ENCODE measurements at places on chromosomes 12 and 14.

DNA sequence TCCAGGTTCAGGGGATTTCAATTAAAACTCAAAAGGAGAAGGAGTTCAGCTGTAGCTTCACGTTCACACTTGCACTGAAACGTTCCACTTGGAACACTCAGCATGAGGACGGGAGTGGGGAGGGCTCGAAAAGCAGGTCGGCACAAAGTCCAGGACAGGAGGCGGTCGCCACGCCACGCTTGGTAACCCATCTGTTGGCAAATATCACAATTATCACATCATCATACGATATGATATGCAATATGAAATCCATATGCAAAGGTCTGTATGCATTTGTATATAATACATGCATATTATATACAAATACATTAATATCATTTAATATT is 17.2 kb downstream of the ADGRD1 start:
- no peak for ATAC-seq

GRCh38 chr14:68970038-68970612 is 9.0 kb downstream of the ACTN1 start:
- no peak for ATAC-seq

- ATAC-seq, result peak; percentile 51
Observed at GRCh38 chr12:108305520-108305919, 33.6 kb downstream of the CMKLR1 start.

DNA sequence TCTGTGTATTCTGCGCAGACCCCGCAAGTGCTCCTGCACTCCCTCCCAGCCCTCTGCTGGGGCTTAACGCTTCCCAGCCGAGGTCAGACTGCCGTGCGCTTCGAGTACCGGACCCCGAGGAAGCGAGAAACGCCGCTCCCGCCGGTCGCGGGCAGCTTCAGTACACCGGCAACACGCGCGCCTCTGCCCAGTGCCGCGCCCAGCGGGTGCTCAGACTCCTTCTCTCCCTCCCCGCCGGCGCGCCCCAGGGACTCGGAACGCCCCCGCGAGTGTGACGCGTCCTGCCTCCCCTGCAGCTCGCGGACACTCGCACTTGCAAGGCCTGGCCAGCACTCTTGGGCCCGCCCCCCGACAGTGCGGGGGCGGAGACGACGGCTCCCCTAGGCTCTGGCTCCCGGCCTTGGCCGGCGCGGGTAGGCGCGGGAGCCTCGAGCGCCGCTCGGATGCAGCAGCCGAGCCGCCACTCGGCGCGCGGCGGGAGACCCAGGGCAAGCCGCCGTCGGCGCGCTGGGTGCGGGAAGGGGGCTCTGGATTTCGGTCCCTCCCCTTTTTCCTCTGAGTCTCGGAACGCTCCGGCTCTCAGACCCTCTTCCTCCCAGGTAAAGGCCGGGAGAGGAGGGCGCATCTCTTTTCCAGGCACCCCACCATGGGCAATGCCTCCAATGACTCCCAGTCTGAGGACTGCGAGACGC is at the start of gene PTGER2:
TSS of gene PTGER2 (plus strand) at position 410 of the 692 bp plus-strand sequence. CDS start at position 647, 237 bp downstream.
- peak; percentile 87 for ATAC-seq

DNA sequence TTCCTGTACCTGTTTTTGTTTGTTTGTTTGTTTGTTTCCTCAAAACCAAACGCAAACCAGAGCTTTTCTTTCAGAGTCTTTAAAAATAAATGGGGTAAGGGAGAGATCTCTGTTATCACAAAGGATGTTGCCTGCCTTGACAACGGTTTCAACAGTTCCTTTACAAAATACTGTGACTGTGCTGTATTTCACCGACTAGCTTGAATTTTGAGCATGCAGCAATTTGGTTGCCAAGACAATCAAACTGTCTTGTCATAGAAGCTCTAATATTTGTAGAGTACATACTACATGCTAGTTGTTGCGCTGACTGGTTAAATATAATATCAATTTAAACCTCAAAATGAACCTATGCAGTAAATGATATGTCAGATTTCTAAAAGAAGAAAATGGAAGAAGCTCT is 22.4 kb upstream of the TCP11L2 start:
- no peak for ATAC-seq

DNA sequence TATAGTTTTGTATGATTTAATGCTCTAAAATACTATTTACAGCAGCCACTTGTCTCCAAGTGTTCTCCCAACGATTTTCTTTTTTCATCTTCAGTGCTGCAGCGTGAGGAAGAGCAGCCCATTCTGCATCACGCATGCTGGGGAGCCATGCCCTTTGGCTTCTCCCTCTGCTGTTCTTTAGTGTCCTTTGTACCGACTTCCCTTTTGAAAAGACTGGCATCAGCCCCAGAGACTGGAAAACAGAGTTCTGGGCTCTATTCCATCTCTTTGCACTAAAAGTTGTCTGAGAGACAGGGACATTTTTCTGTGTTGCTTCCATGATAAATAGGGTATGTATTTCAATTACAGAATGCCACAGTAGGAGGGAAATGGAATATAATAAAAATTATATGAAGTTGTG is 105.1 kb downstream of the RERG start:
- no peak for ATAC-seq

- no peak for ATAC-seq
Observed at GRCh38 chr12:95538656-95539055, 12.6 kb downstream of the USP44 start.

DNA sequence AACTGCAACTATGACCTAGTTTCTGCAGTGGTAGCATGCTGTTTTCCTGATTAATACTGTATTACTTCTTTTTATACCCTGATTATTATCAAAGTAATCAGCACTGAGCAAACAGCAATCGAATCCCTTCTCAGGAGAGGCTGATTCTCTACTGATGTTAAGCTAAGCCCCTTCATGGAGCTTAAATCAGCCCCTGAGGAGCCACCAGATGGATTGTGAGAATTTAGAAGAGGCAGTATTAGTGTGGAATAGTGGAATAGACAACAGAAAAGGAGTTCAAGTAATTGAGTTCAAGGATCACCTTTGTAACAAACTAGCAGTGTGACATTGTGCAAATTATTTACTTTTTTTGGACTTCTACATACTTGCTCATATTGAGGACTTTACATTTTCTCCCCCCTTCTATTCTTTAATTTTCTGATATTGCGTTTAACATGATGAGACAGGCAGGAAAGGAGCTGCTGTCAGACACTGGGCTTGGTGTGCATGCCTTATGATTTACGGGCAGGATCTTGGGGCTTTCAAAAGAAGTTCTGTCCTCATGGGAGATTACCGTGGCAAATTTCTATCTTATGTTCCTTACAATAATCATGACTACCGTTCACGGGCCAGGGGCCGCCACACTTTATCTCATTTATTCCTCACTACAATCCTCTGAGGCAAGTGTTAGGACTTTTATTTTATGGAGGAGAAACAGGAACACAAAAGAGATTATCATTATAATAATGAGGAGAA is 68.0 kb downstream of the PTPRR start:
- ATAC-seq, result no peak

GRCh38 chr14:50770586-50770985 is 60.4 kb downstream of the NIN start:
- ATAC-seq, result no peak

GRCh38 chr14:49641697-49642129 is 6.7 kb upstream of the DNAAF2 start:
- peak; percentile 57 for ATAC-seq

DNA sequence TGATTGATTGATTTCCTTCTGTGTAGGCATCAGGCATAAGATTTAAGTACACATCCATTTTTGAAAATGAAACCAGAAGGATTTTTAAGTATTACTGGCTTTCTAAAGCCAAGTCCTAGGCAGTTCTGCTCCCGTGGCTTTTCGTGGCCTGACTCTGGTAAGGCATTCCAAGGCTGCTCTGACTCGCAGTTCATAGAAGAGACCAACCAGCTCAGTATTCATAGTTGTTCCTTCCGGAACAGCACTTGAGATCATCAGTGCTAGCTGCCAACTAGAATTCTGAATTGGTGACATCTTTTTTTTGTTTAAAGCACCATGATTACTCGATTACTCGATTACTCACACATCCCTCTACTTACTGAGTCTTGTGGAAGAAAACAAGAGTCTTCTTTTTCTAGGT is 25.9 kb downstream of the SUDS3 start:
- ATAC-seq, result peak; percentile 81

DNA sequence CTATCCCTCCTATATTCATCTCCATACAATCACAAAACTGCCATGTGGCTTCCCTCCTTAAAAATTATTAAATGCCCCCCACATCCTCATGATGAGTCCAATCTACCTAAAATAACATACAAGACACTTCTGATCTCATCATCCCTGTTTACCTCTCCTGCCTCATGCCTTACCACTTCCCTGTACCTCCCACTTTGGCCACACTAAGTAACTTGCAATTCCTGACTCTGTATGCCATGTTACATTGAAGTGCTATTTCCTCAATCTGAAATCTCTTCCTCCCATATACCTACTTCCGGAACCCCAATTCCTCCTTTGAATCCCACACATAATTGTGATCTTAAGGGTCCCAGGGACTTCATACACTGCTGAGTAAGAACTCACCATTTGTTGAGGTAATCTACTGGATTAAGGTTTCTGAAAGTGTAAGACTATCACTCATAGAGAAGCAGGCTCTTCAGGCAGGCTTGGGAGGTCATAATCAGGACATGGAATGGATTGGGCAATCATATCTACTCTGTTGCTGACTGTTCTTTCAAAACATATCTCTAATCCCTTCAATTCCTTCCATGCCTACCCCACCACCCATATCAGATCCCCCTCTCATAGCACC is 117.6 kb upstream of the PLEKHG7 start:
- no peak for ATAC-seq

DNA sequence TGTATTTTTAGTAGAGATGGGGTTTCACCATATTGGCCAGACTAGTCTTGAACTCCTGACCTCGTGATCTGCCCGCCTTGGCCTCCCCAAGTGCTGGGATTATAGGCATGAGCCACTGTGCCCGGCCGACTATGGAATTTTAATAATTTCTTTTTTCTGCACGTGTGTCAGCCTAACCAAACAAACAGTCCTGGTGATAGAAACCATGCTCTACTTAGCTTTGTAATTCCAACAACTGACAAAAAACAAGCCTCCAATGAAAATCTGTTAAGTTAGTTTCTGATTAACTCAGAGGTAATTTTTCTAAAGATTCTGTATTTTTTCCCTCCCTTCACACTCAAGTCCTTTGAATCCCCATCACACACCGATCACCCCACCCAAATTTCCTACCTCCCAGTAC is 15.3 kb downstream of the COQ10A start:
- no peak for ATAC-seq

DNA sequence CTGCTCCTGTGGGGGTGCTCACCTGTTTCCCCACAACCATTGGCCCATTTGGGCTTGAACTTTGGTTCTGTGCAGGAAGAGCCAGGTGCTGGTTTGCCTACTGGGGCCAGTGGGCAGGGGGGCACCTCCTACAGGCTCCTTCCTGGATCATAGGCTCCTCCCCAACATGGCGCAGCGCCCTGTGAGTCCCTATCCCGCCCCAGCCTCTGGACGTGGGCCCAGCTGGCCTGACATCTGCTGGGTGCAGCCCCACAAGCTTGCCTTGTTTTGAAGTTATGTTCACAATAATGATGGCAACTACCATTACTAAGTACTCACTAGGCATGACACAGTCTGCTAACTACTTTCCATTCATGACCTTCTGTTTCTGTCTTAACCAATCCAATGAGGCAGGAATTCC is 147.8 kb downstream of the RBM19 start:
- ATAC-seq, result no peak

GRCh38 chr14:105507247-105507646 is 16.2 kb downstream of the TEDC1 start:
- ATAC-seq, result no peak

DNA sequence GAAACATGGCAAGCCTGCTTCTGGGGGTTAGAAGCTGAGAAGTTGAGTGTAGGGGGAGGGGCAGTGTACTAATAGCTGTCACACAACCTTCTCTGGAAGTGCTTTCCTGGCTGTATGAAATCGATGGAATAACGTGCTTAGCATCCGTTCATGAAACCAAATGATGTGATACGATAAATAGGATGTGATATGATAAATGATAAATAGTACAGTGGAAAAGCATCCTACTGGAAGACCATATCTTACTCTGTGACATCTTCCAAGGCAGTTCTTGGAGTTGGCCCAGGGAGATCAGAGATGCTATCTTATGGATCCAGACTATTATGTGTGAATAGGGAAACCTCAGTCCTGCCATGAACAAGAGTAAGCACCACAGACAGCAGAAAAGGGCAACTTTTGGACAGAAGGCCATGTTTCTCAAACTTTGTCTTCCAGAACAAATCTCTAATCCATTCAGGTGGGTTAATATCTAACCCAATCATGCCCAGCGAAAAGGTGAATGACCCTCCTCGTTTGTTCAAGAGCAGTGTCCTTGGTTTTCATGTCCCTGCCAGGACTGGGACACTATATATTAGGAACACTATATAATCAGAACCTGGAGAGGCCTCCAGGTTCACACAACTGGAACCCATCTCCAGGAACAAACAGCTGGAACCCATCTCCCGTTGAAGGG is at the start of gene ANG:
TSS of gene ANG (plus strand) at position 598 of the 673 bp plus-strand sequence. CDS start 4,801 bp downstream, outside the sequence.
- ATAC-seq, result no peak

GRCh38 chr12:96514328-96514727 is 25.0 kb downstream of the CFAP54 start:
- ATAC-seq, result no peak

GRCh38 chr12:108641446-108642268 is 8.0 kb upstream of the SELPLG start:
- peak; percentile 1 for ATAC-seq

GRCh38 chr14:89620436-89620835 is 203.4 kb upstream of the FOXN3 start:
- no peak for ATAC-seq

- peak; percentile 40 for ATAC-seq
Observed at GRCh38 chr12:25904442-25904841, 54.0 kb upstream of the RASSF8 start.

DNA sequence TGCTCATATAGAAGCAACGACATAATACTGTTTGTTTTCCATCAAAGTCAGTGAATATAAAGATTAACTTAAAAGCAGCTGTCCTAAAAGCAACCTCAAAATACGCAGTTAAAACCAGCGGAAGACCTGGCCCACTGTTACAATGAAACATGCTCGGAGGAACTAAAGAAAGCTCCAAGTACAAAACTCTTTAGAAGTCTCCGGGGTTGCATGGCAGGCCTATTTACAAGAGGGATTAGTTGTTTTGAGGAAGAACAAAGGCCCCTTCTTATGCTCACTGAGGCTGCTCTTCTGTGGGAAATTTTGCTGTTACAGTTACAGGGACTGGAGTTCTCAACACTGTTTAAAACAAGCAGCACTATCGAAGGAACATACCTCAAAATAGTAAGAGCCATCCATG is 75.9 kb upstream of the C12orf71 start:
- ATAC-seq, result no peak

DNA sequence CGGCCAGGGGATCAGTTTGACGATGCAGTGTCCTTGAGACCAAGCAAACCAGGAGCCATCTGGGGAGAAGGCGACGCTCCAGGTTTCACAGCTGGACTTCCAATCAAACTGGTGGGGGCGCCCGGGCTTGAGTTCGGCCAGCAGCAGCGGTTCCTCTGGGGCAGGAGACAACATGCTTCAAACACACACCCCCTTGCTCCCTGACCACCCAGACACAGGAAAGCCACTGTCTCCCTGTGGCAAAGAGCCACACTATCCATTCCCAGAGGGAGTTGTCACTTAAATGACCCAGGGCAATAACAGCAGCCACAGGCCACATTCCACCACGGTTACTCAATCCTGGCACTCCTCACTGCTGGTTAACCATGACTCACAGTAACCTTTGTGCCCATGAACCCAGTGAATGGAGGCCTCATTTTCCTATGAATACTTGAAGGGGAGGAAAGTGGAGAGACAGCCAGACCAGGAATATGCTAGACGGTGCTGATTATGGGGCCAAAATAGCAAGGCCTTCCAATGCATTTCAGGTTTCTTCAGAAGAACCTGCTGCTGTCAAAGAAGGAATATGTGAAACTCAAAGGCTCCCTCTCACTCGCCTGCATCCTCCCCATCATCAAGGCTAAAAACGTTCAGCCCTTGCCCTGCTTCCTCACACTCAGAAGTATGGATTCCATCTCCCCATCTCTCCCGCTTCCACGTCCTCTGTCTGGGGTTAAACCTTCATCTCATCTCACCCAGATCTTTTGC is 8.5 kb downstream of the WSB2 start:
- peak; percentile 95 for ATAC-seq
